ENCODE measurements at places on chromosomes 12 and 14.

- peak; percentile 88 for DNase-seq
Measured at GRCh38 chr14:30521899-30522736, 36.8 kb upstream of the G2E3 start.

GRCh38 chr12:53956914-53957536 is 2.3 kb downstream of the HOXC12 start:
- no peak for DNase-seq

- DNase-seq, result no peak
Measured at GRCh38 chr12:74619884-74620283, 82.2 kb downstream of the ATXN7L3B start.

- DNase-seq, result no peak
Measured at GRCh38 chr14:54425068-54425467, 16.1 kb downstream of the CNIH1 start.

- no peak for DNase-seq
Measured at GRCh38 chr14:97382616-97383226, 585.5 kb downstream of the VRK1 start.

DNA sequence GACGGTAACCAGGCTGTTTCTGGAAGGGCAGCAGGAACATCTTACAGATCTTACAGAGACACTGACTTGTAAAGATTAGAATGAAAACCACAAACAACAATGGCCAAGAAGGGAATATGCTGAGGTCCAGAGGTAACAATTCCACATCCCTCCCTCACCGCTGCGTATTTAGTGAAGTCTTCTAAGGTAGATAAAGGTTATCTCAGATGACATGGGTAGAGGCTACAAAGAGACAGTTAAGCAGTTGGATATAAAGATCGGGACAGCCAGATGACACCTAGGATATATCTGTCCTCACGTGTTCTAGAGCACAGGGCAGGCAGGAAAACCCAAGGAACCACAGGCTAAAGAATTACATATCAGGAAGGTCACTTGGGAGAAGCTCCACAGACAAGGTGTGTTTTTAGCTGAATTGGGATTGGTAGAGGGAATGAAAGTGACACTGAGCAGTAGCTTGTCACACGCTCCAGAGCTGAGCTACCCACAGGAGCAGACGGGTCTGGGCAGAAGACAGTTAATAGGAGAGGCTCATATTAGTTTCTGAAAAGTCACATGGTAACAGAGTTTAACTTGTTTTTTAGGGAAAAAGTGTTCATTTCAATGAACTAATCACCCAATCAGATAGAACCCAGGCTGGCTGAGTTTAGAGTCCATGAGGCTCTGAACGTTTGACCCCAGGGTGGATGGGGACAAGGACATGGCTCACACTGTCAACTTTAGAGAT is 83.3 kb downstream of the MIA2 start:
- no peak for DNase-seq

DNA sequence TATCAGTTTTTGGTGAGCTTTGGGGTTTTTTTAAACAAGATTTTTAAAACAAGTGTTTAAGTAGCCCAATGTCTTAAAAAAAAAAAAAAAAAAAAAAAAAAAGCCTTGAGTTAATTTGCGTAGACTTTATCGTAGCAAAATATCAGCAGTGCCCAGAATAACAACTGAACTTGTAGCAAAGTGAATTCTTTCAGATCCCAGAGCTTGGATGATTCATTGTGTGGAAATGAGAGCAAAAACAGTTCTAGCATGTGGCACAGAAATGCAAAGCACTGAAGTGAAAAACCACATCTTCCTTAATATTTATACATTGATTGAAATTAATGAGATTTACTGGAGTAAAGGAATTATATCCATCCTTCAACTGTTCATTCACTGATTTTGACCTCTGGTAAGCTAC is 258.1 kb downstream of the EGLN3 start:
- no peak for DNase-seq
